ENCODE measurements at places on chromosomes 1 and 21.

- DNase-seq = no peak
These were observed 227.2 kb upstream of the ST6GALNAC5 start for GRCh38 chr1:76640092-76640491.

DNA sequence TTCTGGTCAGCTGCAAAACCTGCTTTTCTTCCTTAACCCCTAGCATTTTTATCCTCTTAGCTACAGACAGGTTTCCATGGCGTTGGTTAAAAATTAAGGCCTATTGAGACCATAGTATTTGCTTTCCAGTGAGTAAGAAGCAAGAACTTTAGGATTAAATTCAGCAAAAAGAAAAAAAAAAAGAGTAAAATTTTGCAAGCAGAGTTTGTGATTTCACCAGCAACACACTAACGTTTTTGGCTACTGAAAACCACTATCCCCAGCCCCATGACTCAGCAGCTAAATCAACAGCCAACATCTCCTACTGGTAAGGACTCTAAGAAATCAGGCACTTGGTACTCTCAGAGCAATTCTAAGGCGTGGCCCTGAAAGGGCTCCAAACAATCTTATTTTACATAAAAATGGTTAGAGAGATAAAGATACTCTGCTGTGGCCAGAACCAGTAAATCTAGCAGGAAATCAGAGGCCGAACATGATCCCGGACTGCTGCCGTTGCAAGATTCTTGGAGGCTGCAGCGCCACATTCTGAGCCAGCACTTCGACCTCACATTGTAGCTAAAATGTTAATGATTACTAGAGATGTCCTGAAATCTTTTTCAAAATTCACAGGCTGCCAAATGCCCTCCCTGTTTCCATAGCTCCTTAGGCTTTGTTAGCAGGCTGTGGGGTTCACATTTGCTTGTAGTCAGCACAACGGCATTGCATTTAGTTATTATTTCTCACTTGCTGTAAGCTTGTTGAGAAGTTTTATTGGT lies 1.6 kb upstream of the ENO1 start:
- peak; percentile 50 for DNase-seq

GRCh38 chr1:2113620-2114135 lies 63.5 kb downstream of the PRKCZ start:
- no peak for DNase-seq

- DNase-seq = no peak
These were observed 326.5 kb downstream of the KIF26B start for GRCh38 chr1:245481261-245481660.

GRCh38 chr1:204213668-204214662 lies at the start of gene GOLT1A:
GOLT1A (minus strand) TSS chr1:204213988; CDS start chr1:204213906, 82 bp downstream.
- DNase-seq = peak; percentile 27

- DNase-seq = no peak
These were observed 16.0 kb downstream of the IFFO2 start for GRCh38 chr1:18940303-18941020.

DNA sequence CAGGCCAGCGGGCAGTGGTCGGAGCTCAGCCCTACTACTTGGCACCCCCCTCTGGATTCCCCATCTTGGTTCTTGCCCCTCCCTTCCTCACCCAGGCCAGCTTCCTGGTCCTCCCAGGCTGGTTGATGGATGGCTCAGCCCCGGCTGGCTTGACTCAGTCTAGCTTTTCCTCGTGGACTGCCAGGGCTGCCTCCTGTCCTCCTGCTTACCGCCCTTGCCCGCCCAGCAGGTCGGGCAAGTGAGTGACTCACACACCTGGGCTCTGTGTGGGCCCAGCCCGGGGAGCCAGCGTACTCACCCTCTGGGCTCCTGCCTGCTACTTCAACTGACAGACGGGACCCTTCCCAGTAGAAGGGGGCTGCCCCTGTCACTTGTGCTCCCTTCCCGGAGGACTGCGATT lies 19.5 kb upstream of the ARHGEF10L start:
- no peak for DNase-seq

DNA sequence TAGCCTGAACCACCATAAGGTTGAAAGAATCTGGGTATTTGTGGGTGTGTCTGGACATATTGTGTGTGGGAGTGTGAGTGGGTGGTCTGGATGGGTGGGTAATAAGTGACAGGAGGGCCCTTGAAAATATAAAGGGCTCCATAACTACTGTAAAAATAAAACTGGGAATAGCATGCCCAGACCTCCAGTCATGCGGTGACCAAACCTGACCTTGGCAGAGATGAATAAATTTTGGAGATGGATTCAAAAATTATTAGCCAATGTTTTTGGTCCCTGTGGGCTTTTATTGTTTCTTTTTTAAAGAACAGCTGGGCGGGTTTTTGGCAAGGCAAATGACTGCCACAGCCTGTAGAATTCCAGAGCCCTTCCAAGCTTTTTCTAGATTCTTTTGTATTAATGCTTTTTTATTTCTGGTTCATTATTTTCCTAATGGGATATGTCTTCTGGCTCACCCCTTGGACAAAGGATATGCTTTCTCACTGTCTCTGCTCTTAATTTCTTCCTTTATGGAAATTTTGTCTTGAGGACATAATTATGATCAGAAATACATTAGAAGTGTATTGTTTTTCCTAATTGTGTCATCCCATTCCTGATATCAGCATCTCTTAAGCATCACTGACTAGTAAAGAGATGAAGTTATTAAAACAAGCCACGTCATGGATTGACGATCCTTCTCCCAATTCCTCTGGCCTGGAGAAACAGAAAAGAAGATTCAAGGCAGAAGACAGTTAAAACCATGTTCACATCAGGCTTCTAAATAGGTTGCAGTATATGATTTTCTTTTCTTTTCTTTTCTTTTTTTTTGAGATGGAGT lies 69.5 kb downstream of the NTMT2 start:
- DNase-seq = no peak

DNA sequence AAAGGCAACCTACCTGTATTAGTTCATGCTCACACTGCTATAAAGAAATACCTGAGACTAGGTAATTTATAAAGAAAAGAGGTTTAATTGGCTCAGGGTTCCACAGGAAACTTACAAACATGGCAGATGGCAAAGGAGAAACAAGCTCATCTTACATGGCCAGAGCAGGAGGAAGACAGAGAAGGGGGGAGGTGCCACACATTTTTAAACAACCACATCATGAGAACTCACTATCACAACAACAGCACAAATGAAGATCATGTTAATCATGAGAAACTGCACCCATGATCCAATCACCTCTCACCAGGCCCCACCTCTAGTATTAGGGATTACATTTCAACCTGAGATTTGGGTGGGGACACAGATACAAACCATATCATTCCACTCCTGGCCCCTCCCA lies 90.6 kb upstream of the KCTD3 start:
- DNase-seq = no peak

DNA sequence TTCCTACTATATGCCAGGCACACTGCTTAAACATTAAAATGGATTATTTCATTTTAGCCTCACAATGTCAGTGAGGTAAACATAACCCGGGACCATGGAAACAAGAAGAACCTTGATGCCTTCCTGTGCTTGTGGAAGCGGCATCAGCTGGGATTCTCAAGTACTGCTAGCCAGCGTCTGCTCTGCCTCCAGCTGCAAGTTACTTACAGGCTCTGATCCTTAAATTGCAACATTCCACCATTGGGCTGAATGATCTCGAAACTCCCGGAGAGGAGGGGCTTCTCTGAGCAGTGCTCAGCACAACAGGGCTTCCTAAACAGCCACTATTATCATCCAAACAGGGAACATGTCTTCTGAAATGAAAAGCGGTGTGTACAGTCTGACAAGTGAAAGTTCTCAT lies 6.7 kb upstream of the MAN1C1 start:
- no peak for DNase-seq

DNA sequence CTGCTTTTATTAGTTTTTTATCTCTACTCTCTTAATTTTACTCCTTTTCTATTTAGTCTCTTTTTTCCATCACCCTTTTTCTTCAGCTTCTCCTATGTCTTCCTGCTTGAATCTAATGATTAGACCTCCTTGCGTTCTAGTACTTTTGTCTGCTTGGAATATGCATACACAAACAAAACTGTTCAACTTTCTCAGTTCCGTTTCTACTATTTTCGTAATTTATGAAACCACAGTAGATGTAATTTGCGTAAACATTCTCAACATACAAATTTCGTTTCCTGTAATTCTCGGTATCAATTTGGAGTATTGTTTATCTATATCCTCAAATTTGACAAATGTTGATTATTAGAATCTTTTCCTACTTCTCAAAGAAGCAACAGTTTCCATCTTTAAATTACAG lies 772.5 kb downstream of the USP25 start:
- no peak for DNase-seq

DNA sequence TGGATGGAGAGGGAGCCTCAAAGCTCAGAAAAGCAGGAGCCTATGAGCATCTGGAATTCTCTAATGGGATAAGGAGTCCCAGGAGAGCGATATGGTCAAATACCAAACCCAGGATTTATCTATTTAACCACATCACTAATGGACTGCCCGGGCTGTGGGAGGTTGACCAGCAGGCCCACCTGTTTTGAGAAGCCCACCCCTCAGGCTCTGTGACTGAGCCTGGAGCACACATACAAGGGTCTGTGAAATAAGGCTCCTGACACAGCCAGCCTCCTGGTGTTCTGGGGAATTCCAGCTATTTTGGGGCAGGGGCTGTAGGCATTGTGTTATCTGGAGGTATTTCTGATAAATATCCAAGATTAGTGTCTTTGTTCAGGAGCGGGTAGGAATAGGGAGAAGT lies 132.0 kb upstream of the C1orf21 start:
- no peak for DNase-seq

DNA sequence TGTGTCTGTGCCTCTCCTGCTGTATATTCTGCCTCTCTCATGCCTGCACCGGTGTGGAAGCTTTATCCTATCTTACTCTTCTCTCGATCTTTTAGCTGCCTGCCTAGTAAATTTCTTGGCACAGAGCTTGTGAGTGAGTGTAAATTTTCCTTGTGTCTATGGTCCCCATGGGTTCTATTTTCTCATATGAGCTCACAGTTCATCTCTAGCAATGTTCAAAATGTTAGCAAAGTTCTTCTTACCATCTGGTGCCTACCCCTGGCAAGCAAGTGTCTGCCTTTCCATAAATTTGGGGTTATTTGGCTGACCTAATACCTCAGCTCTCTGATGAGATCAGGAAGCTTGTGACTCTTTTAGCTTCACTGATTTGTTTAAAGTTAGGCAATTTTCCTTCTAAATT lies 572.1 kb upstream of the BRINP3 start:
- no peak for DNase-seq

DNA sequence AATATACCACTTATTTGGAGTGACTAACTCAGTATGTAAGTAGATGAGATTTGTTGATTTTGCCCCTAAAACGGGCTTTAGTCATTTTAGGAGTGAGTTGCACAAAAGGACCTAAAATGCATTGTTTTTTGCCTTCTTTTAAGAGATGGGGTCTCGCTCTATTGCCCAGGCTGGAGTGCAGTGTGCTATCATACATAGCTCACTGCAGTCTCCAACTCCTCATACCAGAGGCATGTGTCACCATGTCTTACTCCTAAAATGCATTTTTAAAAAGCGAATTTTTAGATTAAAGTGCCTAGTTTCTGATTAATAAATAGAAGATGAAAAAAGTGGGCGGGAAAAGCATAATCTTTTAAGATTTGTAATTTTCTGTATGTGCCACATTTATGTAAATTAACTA lies 11.5 kb upstream of the NEXN start:
- no peak for DNase-seq

GRCh38 chr1:155134322-155134721 lies 1.3 kb upstream of the SLC50A1 start:
- DNase-seq = no peak

GRCh38 chr1:55095095-55095494 lies 55.7 kb downstream of the PCSK9 start:
- no peak for DNase-seq

- DNase-seq = no peak
These were observed 5.0 kb downstream of the IGSF21 start for GRCh38 chr1:18112611-18113010.

Measured in CD4-positive, alpha-beta T cell treated with Interleukin-15 for 1 hour (primary cell).